ENCODE measurements at places on chromosomes 11 and 22. TPM values are rescaled to one million over a fixed set of nuclear protein-coding genes. Genes with fewer than 3 reads are reported as not detected.
A peak's percentile ranks its signal among the peaks of the same experiment; 100 is the strongest.

- peaks cover 33% of the 10 kb centered on the region for H3K4me1 ChIP-seq
- H3K27ac ChIP-seq, result peak overlapping the region; percentile 99
- no peak for DNase-seq
- peak overlapping the region; percentile 71 for H3K4me3 ChIP-seq
Observed at GRCh38 chr11:696955-697491, 1.4 kb downstream of the TMEM80 start.

- H3K4me1 ChIP-seq, result no peaks in the 10 kb centered on the region
- no peak overlapping the region for H3K27ac ChIP-seq
- no peaks in the 10 kb centered on the region for H3K27me3 ChIP-seq
- H3K4me3 ChIP-seq, result no peak overlapping the region
- DNase-seq, result no peak
- no peaks in the 10 kb centered on the region for H3K36me3 ChIP-seq
Observed at GRCh38 chr11:130583801-130584211, 135.4 kb downstream of the ADAMTS15 start.

- H3K4me3 ChIP-seq, result no peak overlapping the region
- no peak for DNase-seq
- no peak overlapping the region for H3K27ac ChIP-seq
- H3K36me3 ChIP-seq, result no peaks in the 10 kb centered on the region
Observed at GRCh38 chr22:10961043-10961860, 4566.7 kb upstream of the OR11H1 start.

DNA sequence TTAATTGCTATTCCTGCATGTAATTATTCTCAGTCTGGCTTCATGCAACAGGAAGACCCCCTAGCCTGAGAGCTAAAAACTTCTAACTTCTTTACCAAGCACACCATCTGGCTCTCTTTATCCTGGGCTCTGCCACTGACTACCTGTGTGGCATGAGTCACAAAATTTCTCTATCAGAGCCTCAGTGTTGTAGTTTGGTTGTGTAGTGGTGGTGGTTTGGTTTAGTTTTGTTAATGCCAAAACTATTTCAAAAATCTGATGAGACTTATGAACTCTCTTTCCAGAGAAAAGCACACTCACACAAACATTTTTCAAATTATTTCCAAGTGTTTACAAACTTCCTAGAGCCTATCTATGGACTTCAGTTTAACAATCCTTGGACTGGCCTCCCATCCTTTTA is 7.5 kb upstream of the IL17RA start:
- H3K4me1 ChIP-seq, result no peaks in the 10 kb centered on the region
- H3K4me3 ChIP-seq, result no peak overlapping the region
- DNase-seq, result no peak
- H3K36me3 ChIP-seq, result no peaks in the 10 kb centered on the region
- H3K27me3 ChIP-seq, result no peaks in the 10 kb centered on the region

GRCh38 chr11:26761361-26761809 is 39.5 kb upstream of the SLC5A12 start:
- DNase-seq, result no peak
- H3K36me3 ChIP-seq, result no peaks in the 10 kb centered on the region
- no peaks in the 10 kb centered on the region for H3K4me1 ChIP-seq
- H3K4me3 ChIP-seq, result no peak overlapping the region

- peaks cover 19% of the 10 kb centered on the region for H3K4me1 ChIP-seq
- no peak overlapping the region for H3K4me3 ChIP-seq
- no peaks in the 10 kb centered on the region for H3K27me3 ChIP-seq
- H3K27ac ChIP-seq, result no peak overlapping the region
Observed at GRCh38 chr11:214083-214482, 6.6 kb downstream of the RIC8A start.

DNA sequence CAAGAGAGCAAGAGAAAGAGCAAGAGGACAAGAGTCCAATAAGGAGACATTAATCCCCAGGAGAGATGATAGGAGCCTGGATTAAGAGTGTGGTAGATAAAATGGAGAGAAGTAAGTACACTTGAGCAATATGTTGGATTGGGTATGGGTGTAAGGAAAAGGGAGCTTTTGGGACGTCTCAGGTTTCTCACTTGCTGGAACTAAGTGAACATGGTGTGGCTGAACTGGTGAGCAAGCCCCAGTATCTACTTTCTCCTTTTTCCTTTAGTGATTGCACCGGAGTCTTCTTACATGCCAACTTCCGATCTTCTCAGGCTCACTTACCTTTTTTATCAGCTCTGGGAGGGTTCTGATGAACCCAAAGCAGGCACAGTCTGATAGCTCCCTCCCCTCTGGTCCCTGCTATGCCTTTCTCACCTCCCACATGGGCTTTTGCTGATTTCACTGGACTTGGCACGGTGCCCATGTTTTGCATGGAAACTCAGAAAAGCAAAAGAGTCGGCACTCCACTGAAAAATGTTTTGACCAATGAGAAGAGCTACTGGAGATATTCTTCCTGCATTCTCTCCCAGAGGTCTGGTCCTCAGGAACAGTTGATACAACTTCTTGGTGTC is 14.5 kb upstream of the APLNR start:
- H3K27me3 ChIP-seq, result no peaks in the 10 kb centered on the region
- no peak for DNase-seq
- H3K36me3 ChIP-seq, result no peaks in the 10 kb centered on the region

The RFPL1 gene
- total RNA-seq, result not detected

The SPI1 gene
- total RNA-seq, result 168 TPM

DNA sequence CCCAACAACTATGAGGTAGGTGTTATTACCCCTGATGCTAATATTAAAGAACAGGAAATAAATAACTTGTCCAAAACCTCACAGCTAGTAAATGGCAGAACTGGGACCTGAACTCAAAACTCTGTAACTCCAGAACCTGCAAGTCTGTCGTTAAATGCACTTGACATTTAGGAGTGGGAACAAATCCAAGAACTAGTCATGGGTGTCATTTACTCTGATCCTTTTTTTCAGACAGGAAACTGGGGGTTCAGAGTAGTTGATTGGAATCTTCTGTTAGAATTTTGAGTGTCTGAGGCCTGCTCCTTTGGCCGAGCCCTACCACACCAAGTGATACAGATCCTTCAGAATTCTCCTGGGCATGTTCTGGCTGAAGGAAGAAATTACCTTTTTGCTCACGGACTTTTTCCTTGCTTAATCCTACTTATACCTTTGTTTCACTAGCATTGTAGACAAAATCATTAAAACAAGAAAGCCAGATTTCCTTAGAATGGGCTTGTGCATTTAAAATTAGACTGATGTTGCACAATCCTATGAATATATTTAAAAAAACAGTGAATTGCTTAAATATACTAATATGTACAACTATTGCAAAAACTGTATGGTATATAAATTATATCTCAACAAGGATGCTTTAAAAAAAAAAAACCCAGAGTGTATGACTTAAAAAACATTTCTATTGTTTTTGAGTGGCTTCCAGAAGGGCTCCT is 1.4 kb upstream of the YAP1 start:
- H3K27me3 ChIP-seq, result peaks cover 4% of the 10 kb centered on the region
- H3K36me3 ChIP-seq, result no peaks in the 10 kb centered on the region
- H3K27ac ChIP-seq, result peak overlapping the region; percentile 88
- DNase-seq, result no peak

The B4GALNT4 gene
- 1.9 TPM for total RNA-seq

DNA sequence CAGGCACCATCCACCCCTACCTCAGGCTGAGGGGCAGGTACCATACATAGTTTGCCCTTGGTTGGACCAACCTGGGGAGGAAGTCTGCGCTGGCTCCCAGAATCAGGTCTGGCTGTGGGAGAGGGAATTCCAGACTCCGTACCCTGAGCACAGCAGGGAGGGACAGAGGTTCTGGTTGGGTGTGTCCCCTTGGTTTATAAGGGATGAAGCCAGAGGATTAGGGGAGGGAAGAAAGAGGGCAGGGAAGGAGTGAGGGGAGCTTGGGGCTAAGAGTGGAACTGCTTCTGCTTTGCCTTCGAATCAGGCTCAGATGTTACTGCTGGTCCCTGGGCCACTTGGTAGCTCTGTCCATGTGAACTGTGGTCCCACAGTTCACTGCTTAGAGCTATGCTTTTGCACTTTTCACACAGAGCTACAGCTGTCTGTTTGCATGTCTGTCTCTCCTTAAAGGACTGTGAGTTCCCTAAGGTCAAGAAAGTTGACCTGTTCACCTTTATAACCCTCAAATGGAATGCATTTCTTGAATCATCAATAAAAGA is 9.2 kb downstream of the MMP20 start:
- H3K4me1 ChIP-seq, result no peaks in the 10 kb centered on the region
- no peak overlapping the region for H3K27ac ChIP-seq
- DNase-seq, result no peak
- no peaks in the 10 kb centered on the region for H3K36me3 ChIP-seq

GRCh38 chr22:30205281-30206115 is 41.1 kb downstream of the LIF start:
- peak overlapping the region; percentile 72 for H3K27ac ChIP-seq
- no peak for DNase-seq
- H3K36me3 ChIP-seq, result no peaks in the 10 kb centered on the region
- peaks cover 47% of the 10 kb centered on the region for H3K4me1 ChIP-seq
- no peak overlapping the region for H3K4me3 ChIP-seq

- no peaks in the 10 kb centered on the region for H3K36me3 ChIP-seq
- peaks cover 20% of the 10 kb centered on the region for H3K27me3 ChIP-seq
- no peak overlapping the region for H3K27ac ChIP-seq
- DNase-seq, result peak; percentile 55
Observed at GRCh38 chr11:119144825-119145486, 3.9 kb upstream of the ABCG4 start.

The UCP3 gene
- total RNA-seq, result 2.6 TPM

DNA sequence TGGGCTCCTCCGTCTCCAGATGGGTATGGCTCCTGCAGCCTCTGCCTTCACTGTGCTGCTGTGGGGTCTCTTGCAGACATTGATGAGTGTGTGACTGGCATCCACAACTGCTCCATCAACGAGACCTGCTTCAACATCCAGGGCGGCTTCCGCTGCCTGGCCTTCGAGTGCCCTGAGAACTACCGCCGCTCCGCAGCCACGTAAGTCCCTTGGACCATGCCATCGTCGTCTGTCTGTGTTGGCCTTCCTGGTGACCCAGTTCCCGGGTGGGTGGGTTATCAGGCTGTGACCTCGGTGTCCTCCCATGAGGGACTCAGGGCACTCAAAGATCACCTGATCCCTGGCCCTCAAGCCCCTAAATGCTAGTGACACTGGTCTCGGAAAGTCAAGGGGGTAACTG is 47.7 kb downstream of the FBLN1 start:
- peaks cover 28% of the 10 kb centered on the region for H3K4me1 ChIP-seq
- H3K4me3 ChIP-seq, result no peak overlapping the region
- peak overlapping the region; percentile 80 for H3K27ac ChIP-seq
- DNase-seq, result no peak
- H3K36me3 ChIP-seq, result no peaks in the 10 kb centered on the region

The ARHGEF12 gene
- total RNA-seq, result 132 TPM

- H3K27me3 ChIP-seq, result no peaks in the 10 kb centered on the region
- H3K4me3 ChIP-seq, result no peak overlapping the region
- H3K4me1 ChIP-seq, result peaks cover 4% of the 10 kb centered on the region
- no peaks in the 10 kb centered on the region for H3K36me3 ChIP-seq
- no peak for DNase-seq
Observed at GRCh38 chr11:8070417-8071115, 10.4 kb upstream of the TUB start.

The OR10D3 gene
- total RNA-seq, result not detected

- peaks cover 25% of the 10 kb centered on the region for H3K4me1 ChIP-seq
- no peak overlapping the region for H3K4me3 ChIP-seq
- DNase-seq, result no peak
- no peaks in the 10 kb centered on the region for H3K36me3 ChIP-seq
Observed at GRCh38 chr11:126464796-126465195, 109.3 kb downstream of the ST3GAL4 start.

- H3K4me1 ChIP-seq, result peaks cover 17% of the 10 kb centered on the region
- H3K36me3 ChIP-seq, result no peaks in the 10 kb centered on the region
- peak within 1 kb of the TSS; percentile 90 for H3K27ac ChIP-seq
- peak; percentile 90 for DNase-seq
- peak within 1 kb of the TSS; percentile 63 for H3K4me3 ChIP-seq
Observed at GRCh38 chr22:37486224-37486845, at the start of gene MFNG. Gene MFNG, minus strand, starts transcription at chr22:37486384. Its CDS starts 207 bp downstream, at chr22:37486177.

DNA sequence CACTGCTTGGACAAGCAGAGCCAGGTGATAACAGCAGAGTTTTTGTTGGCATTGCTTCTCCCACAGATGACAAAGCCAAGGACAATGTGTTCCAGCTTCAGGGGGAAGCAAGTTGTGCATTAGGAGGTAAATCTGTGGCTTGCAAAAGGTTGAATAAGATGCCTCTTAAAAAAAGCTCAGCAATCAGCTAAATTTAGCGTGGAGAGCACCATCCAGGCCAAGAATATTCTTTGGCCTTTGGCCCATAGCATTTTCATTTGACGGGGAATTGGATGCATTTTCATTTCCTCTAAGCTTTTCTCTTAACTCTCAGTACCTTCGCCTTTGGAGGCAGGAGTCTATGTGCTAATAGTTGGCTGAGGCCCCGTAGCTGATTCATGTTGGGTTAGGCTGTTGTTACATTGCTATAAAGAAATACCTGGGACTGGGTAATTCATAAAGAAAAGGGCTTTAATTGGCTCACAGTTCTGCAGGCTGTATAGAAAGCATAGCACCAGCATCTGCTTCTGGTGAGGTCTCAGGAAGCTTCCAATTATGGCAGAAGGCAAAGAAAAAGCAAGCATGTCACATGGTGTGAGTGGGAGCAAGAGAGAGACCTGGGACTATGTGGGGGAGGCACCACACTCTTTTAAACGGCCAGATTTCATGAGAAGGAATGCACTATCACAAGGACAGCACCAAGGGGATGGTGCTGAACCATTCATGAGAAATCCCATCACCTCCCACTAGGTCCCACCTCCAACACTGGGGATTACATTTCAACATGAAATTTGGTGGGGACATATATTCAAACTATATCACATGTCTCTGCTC is 350.1 kb upstream of the C11orf87 start:
- H3K27ac ChIP-seq, result no peak overlapping the region
- no peaks in the 10 kb centered on the region for H3K27me3 ChIP-seq
- H3K4me1 ChIP-seq, result no peaks in the 10 kb centered on the region
- H3K36me3 ChIP-seq, result no peaks in the 10 kb centered on the region

The GLB1L2 gene
- total RNA-seq, result 4.9 TPM

- no peaks in the 10 kb centered on the region for H3K4me1 ChIP-seq
- no peaks in the 10 kb centered on the region for H3K36me3 ChIP-seq
- no peak overlapping the region for H3K4me3 ChIP-seq
Observed at GRCh38 chr11:26134481-26135355, 197.2 kb upstream of the ANO3 start.

- no peaks in the 10 kb centered on the region for H3K27me3 ChIP-seq
- no peak overlapping the region for H3K27ac ChIP-seq
Observed at GRCh38 chr11:5036669-5037068, 9.7 kb upstream of the OR52J3 start.

The SCGB2A2 gene
- total RNA-seq, result not detected

GRCh38 chr11:117230286-117230961 is 1.4 kb downstream of the PCSK7 start:
- DNase-seq, result no peak
- H3K4me3 ChIP-seq, result peak overlapping the region; percentile 92
- H3K27me3 ChIP-seq, result no peaks in the 10 kb centered on the region
- peaks cover 44% of the 10 kb centered on the region for H3K36me3 ChIP-seq
- peak overlapping the region; percentile 36 for H3K27ac ChIP-seq

DNA sequence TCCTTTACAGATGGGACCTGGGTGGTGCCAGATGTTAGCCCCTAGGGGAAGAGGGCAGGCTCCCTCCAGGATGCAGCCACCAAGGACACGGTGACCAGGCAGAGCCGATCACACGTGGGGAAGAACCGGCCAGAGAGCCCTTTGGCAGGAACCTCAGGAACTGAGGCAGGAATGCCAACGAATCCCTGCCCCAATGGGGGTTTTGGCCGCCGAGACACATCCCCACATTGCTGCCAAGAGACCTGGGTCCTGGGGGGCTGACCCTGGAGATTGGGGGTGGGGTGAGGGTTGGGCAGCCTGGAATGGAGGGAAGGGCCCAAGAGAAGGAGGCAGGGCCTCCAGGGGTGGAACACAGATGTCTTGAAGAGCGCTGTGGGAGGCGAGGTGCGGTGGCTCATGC is 28.7 kb upstream of the LMO1 start:
- H3K36me3 ChIP-seq, result no peaks in the 10 kb centered on the region
- DNase-seq, result no peak
- no peaks in the 10 kb centered on the region for H3K4me1 ChIP-seq
- H3K27ac ChIP-seq, result no peak overlapping the region

Measured in upper lobe of right lung (tissue), 1 donor.